Large intestine (tissue), 12 donors: ENCODE measurements at places on chromosomes 7 and 10. TPM values are rescaled to one million over a fixed set of nuclear protein-coding genes. Genes with fewer than 3 reads are reported as not detected.

Gene CDCA7L
- polyA plus RNA-seq = 16.6 TPM

- no peak for DNase-seq
Observed at GRCh38 chr7:36887969-36888368, 163.7 kb upstream of the AOAH start.

DNA sequence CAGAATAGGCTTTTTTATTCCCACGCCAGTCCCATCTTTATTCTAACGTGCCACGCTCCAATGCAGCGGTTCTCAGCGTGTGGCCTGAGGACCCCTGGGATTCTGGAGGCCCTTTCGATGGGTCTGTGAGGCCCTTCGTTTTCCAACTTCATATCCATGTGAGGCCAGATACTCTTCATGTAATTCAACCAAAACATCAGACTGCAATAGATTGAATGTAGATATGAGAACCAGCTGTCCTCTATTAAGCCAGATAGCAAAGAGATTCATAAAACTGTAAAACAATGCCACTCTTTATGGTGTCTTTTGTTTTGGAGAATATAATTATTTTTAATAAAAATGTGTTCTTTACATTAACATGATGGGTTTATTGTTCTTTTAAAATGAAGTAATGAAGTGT is 53.2 kb upstream of the KMT2C start:
- DNase-seq = no peak

DNA sequence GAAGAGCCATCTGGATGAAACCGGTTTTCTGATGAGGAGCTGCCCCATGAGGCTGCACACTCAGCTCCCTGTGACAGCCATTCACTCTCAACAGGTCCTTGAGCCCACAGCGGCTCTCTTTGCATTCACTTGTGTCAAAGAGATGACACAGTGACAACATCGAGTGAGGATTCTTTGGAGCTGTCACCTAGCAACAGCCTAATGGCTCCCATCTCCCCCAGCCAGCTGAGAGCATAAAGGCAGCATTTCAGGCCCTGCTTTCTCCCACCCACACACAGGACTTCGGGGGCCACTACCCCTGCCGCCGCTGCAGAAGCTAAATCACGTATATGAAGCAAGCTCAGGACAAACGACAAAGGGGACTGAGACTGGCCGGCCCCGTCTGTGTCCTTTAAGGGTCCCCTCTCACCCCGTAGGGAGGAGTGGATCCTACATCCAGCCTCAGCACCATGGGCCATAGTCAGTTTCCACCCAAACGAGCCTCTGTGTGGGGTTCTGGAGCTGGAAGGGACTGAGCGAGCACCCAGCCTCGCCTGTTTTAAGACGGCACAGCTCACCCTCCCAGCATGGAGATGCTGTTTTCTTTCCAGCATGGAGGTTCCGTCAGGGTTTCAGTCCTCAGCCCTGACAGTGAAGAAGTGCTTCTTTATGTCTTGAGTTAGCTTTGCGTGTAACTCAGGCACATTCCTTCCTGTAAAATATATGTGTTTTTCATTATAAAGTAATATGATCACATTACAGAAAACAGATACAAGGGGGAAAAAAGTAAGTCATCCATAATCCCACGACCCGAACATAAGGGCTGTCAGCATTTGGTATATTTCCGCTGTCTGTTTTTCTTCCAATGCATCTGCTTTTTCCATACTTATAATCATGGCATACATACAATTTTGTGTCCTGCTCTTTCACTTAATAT is 4.9 kb downstream of the CPA4 start:
- DNase-seq = no peak

- DNase-seq = no peak
Observed at GRCh38 chr7:69817121-69817520, 218.8 kb downstream of the AUTS2 start.

DNA sequence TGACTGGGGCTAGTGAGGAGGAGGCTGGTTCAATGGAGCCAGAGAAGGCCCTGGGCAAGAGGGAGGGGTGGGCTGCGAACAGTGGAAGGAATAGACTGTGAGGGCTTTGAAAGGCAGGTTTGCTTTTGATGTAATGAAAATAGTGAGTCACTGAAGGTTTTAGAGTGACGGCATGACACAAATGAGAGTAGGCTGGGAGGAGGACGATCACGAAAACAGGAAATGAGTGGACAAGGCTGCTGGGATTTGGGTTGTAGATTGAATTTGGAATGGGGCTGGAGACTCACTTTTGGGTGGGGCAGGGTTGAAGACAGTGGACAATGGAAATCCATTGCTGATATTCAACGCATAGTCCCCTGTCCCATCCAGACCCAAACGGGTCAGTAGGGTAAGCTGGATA is 139.6 kb downstream of the CDH23 start:
- DNase-seq = no peak

- no peak for DNase-seq
Observed at GRCh38 chr7:114273218-114273617, 141.4 kb upstream of the FOXP2 start.

Gene ZNF25
- 7.0 TPM for polyA plus RNA-seq
